ENCODE measurements at places on chromosomes 1 and 21.

DNA sequence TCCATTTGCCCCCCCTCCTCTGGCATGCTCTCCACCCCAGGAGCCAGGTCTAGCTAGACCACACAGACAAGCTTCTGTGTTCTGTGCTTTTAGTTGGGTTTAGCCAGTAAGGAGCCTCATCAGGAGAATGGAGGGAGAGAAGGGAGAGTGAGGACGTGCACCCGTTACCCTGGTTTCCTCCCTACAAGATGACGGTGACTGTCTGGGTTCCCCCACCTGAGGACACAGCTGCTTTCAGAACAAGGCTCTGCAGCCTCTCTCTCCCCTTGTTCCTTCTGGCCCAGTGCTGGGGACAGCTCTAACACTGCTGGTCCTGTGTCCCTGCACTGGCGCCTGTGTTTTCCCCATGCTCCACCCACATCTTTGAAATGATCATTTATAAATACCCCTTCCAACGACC, 184.4 kb upstream of the GALNT2 start:
- no peak for DNase-seq

DNA sequence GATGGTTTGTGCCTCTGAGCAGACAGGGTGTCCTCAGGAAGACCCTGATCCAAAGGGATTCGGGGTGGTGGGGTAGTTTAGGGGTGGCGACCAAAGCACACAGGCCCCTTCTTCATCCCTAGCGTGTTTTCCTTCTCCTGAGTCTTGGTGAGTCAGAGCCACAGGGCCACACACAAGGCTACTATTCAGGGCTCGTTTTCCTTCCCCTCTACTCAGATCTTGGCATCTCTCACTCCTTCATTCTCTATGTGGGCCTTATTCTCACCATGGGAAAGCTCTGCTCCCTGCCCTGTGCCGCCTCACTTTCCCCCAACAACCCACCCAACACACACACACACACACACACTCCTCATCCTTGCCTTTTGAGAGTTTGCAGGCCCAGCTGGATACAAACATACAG, 43.6 kb upstream of the WNT2B start:
- DNase-seq: no peak

- no peak for DNase-seq
Measured at GRCh38 chr1:175232335-175232734, 39.8 kb upstream of the KIAA0040 start.

GRCh38 chr1:27049607-27050006, 37.0 kb upstream of the TENT5B start:
- no peak for DNase-seq

DNA sequence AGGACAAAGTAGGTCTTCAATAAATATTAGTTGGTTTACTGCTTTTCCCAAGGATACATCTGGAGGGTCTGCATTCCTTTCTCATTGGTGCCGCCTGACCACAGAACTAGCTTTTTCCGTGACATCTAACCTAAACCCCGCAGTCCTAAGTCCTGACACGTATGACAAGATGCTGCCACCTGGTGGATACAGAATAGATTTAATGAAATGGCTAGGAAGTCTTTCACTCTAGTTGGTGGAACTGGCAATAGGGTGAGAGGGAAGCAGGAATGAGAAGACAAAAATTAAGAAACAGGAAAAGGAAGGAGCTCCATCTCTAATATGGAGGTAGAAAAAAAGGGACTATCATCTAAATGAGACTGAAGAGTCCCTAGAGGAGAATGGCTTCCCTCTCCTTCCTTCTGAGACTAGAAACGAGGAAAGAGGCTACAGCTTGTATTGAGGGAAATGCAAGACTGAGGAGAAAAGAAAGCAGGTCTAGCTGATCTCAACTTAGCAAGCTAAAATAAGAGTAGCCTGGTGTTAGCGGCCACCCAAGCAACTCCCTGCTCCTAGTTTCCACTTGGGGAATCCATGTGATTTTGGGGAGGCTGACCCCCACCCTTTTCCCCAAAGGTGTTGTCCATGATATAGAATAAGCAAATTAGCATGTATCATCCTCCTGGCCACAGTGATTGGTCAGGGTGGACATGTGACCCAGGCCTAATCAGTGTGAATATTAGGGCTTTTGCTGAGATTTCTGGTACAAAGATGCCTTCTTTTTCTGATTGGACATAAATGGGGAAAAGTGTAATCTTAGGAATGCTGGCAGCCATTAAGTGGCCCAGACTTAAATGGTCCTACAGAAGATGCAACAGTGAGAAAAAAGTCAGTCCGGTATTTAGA, 5.9 kb downstream of the RFX5 start:
- DNase-seq: peak; percentile 56

DNA sequence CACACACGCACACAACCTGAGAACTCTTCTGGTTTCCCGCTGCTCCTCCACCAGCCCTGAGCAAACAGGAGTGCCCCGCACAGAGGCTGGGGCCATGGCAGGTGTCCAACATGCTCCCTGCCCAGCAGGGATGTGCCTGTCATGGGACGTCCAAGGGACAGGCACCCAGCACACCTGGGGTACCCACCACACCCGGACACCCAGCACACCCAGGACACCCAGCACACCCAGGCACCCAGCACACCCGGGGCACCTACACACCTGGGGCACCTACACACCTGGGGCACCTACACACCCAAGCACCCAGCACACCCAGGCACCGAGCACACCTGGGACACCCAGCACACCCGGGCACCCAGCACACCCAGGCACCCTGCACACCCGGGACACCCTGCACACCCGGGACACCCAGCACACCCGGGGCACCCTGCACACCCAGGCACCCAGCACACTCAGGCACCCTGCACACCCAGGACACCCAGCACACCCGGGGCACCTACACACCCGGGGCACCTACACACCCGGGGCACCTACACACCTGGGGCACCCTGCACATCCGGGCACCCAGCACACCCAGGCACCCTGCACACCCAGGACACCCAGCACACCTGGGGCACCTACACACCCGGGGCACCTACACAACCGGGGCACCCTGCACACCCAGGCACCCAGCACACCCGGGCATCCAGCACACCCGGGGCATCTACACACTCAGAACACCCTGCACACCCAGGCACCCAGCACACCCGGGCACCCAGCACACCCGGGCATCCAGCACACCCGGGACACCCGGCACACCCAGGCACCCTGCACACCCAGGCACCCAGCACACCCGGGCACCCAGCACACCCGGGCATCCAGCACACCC, 37.9 kb downstream of the UBE2G2 start:
- DNase-seq: no peak

DNA sequence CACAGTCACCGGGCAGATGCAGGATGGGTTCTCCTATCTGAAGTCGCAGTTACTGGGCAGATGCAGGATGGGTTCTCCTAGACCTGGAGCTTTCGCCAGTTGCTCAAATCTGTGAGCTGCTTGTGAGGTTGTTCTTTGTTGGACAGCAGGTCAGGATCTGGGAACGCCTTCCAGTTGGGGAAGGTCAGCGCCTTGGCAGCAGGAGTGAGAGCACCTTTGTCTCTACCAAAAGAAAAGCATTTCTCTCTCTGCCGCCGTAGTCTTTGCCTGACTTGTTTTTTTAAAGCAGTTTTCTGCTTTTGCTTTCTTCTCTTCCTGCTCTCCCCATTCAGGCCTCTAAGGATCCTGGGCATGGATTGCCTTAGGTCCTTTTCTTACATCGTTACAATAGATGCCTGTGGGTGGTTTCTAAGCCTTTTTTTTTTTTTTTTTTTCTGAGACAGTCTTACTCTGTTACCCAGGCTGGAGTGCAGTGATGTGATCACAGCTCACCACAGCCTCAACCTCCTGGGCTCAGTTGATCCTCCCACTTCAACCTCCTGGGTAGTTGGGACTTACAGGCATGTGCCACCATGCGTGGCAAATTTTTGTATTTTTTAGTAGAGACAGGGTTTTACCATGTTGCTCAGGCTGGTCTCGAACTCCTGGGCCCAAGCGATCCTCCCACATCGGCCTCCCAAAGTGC, 15.7 kb downstream of the PEX14 start:
- no peak for DNase-seq

DNA sequence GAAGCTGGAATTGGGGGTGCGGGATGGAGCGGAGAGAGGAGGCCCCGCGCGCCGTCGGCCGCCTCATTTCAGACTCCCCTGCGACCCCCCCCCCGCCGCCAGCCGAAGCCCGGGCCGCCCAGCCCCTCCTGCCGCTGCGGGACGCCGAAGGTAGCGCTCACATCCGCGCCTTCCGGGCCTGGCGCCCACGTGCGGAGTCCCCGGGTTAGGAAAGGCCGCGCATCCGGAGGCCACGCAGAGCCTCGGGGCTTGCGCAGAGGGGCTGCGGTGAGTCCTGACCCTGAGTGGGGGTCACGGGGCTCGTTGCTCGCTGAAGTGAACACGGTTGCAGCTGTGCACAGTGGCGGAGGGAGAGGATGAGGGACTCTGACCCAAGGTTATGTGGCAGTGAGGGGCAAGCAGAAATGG, 552 bp upstream of the ZNF496 start:
- DNase-seq: peak; percentile 62

DNA sequence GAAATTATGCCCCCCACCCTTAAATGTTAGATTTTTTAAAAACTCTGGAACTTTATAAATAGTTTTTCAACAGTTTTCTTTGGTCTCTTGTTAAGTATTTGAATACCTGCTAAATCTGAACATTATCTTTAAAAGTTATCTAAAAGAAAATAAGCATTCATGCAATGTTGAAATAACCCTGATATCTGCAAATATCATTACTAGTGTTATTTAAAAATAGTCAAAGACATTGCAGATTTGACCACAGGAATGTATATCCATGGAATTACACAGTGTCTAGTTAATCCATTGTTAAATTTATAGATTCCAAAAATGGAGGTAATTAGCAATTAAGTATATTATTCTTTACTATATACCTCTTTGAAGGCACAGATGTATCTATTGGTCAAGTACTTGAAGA, 42.0 kb downstream of the PRRX1 start:
- no peak for DNase-seq

- no peak for DNase-seq
Measured at GRCh38 chr1:34926894-34927293, 2.6 kb downstream of the DLGAP3 start.

All from CMK (cell line).